ENCODE measurements at places on chromosomes 5 and 9.
A peak's percentile ranks its signal among the peaks of the same experiment; 100 is the strongest.

GRCh38 chr5:36874465-36874864 lies 2.1 kb upstream of the NIPBL start:
- no peak for DNase-seq

- no peak for DNase-seq
These were observed 643.7 kb upstream of the ACO1 start for GRCh38 chr9:31740705-31741104.

DNA sequence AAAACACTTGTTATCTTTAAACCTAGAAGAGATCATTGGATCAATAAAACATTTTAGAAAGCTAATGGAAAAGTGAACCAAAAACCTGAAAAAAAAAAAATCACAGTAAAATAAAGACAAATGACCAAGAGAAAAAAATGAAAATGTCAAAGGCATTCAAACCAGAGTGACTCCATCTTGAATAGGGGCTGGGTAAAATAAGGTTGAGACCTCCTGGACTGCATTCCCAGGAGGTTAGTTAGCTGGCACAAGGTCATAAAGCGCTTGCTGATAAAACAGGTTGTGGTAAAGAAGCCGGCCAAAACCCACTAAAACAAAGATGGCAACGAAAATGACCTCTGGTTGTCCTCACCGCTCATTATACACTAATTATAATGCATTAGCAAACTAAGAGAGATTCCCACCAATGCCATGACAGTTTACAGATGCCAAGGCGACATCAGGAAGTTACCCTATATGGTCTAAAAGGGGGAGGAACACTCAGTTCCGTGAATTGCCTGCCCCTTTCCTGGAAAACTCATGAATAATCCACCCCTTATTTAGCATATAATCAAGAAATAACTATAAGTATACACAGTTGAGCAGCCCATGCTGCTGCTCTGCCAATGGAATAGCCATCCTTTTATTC lies 116.7 kb upstream of the NEK6 start:
- DNase-seq = no peak

DNA sequence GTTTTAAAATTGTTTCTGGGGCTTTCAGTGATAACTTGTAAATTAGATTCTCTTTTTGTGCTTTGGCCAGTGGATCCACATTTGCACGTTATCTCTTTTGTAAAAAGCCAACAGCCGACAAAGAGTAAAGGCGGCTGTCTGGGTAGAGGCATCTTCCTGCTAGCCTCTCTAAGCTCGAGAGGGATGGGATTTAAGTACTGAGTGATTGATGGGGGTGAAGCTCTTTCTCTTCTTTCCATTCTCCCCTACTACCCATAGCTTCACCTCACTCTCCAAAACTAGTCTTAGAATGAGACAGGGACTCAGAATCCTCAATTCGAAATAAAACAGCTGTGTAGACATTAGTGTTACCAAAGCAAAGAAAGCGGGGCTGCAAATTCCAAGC lies 3.4 kb downstream of the PBX3 start:
- DNase-seq = no peak

DNA sequence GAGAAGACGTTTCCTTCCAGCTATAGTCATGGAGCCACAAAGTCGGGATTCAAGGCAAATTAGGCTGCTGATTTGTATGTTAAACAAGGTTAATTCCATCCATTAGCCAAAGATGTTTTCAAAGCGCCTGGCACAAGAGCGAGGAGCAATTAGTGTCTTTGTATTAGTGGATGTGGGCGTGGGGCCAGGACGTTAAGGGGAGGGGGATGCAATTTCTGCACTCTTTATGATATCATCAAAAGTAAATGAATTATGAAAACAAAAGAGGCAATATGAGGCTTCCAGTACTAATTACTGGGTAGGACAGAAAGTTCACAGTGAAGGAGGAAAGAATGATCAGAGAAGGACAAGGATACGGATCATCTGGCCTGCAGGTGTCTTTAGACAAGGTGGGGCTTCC lies 230.9 kb upstream of the MSX2 start:
- no peak for DNase-seq

DNA sequence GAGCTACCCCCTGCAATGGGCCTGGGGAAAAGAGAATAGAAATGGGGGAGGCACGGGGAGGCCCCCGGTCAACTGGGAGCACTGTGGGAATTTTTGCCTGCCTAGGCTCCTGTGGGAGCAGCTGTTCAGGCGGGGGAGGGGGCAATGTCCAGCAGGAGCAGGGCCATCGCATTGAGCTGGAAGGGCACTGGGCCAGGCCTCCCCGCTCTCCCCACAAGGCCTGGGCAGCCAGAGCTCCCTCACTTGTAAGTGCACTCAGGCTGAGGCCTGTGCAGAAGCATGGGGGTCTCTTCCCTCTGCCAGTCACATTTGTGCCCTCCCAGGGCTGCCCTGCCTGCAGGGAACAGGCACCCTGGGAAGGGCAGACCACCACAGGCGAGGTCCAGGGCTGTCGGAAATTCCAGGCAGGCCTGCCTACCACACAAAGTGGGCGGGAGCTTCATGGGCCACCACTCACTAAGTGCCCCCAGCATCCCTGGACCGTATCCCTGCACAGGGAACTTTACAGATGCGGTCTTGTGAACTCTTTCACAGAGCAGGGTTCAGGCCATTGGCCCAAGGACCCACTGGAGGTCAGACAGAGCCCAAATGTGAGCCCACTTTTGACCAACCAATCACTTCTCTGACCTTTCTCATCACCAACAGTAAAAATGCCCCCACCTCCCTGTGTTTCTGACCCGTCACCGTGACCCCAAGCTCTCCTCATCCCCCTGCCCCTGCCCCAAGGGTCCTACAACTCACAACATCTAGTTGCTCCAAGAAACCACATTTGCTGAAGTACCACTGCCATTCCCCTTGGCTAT lies 1.0 kb upstream of the CFAP157 start:
- DNase-seq = no peak

DNA sequence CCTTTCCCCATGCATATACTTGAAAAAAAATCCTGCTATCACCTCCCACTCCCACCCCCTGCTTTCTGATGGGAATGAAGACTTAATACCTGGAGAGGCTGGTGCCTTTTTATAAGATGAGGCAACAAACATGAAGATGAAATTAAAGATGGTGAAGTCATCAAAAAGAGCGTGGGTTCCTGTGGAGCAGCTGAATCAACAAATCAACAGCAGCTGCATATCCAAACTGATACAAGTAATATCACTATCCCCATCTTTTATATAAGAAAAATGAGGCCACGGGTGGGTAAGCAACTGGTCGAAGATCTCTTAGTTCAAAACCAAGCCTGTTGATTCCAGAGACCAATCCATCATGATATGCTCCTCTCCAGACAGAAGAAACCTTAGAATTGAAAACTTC lies 268.5 kb downstream of the ENC1 start:
- no peak for DNase-seq

DNA sequence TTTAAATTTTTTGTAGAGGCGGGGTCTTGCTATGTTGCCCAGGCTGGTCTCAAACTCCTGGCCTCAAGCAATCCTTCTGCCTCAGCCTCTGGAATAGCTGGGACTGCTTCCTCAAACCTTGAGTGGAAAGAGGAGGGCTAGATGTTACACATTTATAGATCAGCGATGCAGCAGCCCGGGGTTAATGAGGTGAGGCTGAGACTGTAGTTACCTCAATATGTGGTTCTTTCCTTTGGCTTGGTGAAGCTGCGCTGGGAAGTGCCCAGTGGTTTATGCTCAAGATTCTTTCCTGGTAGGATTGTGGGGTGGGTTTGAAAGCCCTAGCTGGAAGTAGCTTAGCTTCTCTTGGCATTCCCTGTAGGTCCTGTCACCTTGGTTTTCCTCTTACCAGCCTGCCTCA lies 22.5 kb downstream of the ZNF618 start:
- DNase-seq = no peak

- no peak for DNase-seq
These were observed 354.5 kb upstream of the FTMT start for GRCh38 chr5:121497176-121497575.

DNA sequence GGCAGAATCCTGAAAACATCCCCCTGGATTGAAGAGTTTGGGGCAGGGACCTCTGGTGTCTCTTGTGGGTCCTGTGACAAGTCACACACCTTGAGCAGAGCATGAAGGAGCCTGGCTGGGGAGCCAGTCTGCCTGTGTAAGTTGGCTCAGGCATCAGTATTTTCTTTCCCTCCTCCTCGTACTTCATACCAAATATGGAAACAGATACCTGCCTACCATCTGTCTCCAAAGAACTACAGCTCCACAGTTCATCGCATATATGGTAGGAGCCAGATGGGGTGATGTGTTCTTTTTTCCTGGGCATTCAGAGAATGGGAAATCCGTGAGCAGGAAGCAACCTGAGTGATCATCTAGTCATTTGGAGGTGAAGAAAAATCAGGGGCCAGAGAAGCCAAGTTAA lies 177.3 kb upstream of the RAD23B start:
- DNase-seq = no peak

DNA sequence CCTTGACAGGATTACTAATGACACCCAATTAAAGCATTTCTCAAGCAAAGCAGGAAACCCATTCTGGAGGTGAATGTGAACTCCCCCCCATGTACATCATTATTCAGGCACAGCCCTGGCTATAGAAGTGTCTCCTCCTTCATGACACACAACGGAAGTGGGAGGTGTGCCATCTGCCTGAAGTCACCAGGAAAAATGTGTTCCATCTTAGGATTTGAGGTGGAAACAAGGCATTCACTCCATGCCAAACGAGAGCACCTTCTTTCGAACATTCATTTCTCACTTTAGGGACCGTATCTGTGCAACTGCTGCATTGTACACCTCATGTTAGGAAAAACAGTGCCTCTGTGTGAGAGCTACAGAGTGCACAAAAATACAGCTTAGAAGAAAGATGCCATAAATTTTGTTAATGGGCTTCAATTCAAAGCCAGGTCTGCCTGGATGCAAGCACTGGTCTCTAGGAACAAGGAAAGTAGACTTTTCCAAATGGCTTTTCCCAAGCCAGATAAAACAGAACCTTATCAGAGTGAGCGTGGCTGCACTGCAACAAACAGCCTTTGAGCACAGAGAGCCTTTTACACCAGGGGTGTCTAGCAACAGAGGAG lies 19.4 kb downstream of the GOLM1 start:
- DNase-seq = no peak

GRCh38 chr5:109486200-109486804 lies 76.5 kb upstream of the PJA2 start:
- DNase-seq = peak; percentile 69

GRCh38 chr5:9507974-9508373 lies 37.9 kb downstream of the SEMA5A start:
- DNase-seq = no peak

DNA sequence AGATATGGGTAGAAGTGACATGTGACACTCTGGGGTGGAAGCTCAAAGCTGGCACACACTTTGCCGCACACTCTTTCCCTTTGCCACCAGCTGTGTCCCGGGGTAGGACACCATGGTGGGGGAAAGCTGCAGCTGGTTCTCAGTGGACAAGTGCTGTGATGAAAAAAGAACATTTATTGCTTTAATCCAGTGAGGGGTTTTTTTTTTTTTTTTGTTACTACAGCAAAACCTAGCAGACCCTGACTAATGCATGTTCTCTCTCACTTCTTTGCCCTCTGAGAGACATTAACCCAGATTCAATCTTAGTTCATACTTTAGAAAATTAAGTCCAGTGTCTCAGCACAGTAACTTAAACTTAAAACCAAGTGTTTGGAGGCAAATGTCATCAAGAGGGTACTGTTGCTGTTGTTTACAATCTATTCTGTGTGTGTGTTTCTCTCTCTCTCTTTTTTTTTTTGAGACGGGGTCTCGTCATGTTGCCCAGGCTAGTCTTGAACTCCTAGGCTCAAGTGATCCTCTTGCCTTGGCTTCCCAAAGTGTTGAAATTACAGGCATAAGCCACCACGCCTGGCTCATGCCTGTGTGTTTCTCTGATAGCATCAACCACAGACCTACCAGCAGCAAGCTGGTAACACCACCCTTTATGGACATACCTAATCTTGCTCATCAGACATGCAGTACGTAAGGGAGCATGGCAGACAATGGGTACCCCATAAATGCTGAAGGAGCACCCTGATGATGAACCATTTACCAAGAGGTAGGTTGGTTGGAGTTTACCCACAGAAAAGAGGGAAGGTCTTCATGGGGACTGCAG lies 84.7 kb upstream of the TBC1D2 start:
- no peak for DNase-seq

- no peak for DNase-seq
These were observed 57.2 kb upstream of the DHFR start for GRCh38 chr5:80711938-80712337.

GRCh38 chr9:4080921-4081895 lies 218.7 kb downstream of the GLIS3 start:
- DNase-seq = no peak

- peak; percentile 50 for DNase-seq
These were observed 18.3 kb upstream of the MLLT3 start for GRCh38 chr9:20640331-20641187.

- no peak for DNase-seq
These were observed 1.9 kb upstream of the GPBP1 start for GRCh38 chr5:57171816-57172465.

- no peak for DNase-seq
These were observed 596.0 kb downstream of the SEMA5A start for GRCh38 chr5:8949908-8950307.

- DNase-seq = no peak
These were observed 274.4 kb downstream of the DIRAS2 start for GRCh38 chr9:90368241-90368640.

DNA sequence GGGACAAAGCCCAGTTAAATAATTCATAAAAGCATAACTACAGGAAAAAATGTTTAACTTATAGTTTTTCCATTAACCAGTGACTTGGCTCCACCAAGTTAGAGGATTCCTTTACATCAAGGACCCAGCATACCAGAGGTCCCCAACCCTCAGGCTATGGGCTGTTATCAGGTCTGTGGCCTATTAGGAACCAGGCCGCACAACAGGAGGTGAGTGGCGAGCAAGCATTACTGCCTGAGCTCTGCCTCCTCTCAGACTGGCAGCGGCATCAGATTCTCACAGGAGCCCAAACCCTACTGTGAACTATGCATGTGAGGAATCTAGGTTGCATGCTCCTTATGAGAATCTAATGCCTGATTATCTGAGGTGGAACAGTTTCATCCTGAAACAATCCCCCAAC lies 303.1 kb downstream of the ELAVL2 start:
- no peak for DNase-seq

- no peak for DNase-seq
These were observed 86.8 kb downstream of the GTF3C4 start for GRCh38 chr9:132757016-132757415.

DNA sequence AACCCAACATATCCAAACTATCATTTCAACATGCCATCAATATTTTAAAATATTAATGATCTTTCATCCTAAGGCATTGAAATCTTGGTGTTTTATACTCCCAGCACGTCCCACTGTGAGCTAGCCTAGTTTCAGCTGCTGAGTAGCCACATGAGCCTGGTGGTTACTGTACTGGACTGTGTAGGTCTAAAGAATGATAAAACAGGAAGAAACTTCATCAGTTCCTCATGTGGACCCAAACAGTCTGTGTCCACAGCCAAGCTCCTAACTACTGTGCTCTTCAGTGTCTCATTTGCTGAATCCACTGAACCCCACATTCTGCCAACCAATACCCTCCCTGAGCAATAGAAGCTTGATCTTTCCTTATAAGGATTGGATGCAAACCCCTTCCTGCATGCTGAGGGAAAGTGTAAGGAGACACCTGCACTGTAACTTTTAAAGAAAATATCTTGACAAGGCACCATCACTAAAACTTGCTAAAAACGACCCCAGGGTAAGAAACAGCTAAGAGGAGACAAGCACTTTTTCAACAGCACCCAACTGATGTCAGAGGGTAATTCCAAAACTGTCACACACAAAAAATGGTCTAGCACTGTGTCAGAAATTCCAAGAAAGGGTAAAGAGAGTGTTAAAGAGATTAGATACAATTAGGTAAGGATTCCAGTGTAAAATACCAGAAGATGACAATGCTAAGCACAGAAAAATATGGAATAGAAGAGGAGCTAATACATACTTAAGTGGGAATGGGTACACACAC lies 126.9 kb downstream of the SPOCK1 start:
- DNase-seq = no peak
